NCI-H2171 (cell line): ENCODE measurements at places on chromosomes 7 and 10.

DNA sequence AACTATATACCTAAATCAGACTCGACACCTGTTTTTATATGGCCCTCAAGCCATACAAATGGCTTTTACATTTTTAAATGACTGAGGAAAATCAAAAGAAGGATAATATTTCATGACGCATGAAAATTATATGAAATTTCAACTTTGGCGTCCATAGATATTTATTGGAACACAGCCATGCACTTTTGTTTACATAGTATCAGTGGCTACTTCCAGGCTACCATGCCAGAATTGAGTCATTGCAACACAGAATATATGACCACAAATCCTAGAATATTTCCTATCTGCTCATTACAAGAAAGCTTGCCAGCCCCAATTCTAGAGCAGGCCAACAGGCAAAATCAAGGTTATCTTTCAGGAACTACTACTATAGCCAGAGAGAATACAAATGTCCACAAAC, 29.3 kb downstream of the AFAP1L2 start:
- DNase-seq: no peak

- DNase-seq: no peak
These were observed 111.6 kb downstream of the VTI1A start for GRCh38 chr10:112558476-112559142.

DNA sequence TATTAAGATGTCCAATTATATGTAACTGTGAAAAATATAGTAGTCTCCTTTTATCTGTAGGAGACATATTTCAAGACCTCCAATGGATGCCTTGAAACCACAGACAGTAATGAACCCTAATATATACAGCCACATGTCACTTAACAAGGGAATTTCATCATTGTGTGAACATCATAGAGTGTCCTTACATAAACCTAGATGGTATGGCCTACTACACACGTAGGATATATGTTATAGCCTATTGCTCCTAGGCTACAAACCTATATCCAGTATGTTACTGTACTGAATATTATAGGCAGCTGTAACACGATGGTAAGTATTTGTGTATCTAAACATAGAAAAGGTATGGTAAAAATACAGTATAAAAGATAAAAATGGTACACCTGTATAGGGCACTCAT, 32.4 kb downstream of the MTPN start:
- DNase-seq: no peak

DNA sequence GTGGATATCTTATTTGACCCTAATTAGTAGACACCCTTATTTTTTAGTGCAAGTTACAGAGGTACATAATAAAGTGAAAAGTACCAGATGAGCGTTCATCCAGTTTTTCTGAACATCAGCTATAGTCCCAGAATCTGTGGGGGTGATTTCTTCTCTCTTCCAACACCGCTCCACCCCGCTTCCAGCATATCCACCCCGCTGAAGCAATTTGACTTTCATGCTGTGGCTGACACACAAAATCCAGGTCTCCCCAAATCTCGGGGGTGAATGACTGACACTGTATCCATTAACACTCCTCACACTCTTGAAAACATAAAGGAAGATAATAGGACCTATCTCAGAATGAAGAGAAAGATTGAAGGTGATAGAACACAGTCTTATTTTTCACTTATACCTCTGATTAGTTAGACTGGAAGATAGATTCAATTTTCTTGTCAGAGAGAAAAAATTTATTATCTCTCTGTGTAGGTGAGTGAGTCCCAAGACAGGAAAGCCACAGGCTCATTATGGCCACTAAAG, 143.4 kb downstream of the ANLN start:
- DNase-seq: no peak

GRCh38 chr10:19043431-19043830, 5.2 kb upstream of the MALRD1 start:
- DNase-seq: no peak

- DNase-seq: no peak
These were observed 3.0 kb upstream of the SKIDA1 start for GRCh38 chr10:21528236-21529031.

DNA sequence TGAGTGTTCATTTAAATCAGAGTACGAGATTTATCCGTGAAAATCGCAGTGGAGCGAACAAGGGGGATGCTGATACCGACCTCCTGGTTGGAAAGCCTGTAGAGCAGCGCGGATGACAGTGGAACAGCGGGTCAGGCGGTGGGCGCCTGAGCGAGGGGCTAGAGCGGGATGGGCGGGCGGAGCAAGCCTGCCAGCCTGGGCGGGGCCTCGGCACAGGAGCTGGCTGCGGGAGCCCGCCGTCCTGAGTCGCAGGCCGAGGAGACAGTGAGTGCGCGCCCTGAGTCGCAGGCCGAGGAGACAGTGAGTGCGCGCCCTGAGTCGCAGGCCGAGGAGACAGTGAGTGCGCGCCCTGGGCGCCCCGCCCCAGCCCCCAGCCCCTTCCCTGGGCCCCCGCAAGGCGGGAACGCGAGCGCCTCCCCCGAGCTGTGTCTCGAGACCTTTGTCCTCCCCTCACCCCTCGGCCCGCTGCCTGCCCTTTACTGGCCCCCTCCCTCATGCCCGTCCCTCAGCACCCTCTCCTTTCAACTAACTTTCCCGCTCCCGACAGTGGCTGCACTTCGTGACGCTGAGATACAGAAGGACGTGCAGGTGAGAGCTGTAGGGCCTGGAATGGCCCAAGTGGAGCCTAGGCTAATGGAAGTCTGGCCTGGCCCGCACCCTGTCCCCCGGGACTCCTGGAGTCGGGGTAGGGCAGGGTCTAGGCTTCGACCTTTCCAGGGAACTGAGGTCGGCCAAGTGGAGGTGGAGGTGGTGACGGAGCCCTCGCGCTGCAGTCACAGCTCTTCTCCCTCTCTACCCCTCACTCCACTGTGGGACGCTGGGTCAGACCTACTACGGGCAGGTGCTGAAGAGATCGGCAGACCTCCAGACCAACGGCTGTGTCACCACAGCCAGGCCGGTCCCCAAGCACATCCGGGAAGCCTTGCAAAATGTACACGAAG, at the start of gene AS3MT:
Gene AS3MT, plus strand, starts transcription at position 213 of the 941 bp plus-strand sequence. Its CDS starts 123 bp downstream, at position 336.
- peak; percentile 44 for DNase-seq

- no peak for DNase-seq
These were observed 225.5 kb downstream of the SFMBT2 start for GRCh38 chr10:7185367-7185690.

DNA sequence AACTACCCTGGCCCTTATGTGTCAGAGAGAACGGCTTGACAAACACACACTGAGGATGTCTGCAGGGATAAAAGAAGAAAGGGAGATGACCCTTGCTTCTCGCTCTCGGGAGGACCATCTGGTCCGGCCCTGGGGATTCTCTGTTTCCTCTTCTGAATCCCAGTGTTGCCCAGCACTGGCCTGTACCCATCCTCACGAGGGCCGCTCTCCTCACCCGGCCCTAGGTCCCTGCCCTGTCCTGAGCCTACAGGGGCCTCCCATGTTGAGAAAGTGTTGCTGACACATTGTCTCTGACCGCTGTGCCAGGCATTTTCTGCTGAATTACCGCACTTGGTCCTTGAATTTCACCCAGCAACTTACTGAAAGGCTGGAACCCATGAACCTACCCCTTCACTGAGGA, 171.9 kb upstream of the LANCL2 start:
- DNase-seq: no peak

DNA sequence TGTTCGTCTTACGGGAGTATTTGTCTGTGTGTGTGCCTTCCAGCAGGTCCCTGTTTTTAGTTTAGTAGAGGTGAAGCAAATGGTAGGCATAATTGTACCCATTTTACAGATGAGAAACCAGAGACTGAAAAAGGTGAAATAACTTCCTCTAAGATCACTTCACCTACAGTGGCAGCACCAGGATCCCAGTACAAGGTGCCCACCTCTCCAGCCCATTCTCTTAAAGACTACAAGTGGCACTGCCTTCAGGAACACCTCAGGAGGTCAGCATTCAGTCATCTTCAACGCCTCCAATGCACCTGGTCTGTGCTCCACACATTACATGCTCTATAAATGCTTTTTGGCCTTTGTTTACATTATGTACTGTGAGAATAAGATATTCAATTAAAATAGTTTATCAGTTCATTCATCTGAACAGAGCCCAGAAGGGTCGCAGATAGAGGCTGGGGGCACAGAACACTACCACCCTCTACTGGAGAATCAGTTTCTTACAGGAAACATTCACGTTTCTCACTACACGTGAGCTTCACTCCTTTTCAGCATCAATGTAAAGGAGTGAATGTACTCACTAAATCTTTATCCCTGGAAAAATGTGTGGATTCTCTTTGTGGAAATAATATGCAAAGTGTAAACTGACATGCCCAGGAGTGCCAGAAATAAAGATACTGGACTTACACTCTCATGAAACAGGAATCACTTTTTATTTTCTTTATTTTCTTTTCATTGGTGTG, 45.5 kb upstream of the ABLIM1 start:
- DNase-seq: no peak

DNA sequence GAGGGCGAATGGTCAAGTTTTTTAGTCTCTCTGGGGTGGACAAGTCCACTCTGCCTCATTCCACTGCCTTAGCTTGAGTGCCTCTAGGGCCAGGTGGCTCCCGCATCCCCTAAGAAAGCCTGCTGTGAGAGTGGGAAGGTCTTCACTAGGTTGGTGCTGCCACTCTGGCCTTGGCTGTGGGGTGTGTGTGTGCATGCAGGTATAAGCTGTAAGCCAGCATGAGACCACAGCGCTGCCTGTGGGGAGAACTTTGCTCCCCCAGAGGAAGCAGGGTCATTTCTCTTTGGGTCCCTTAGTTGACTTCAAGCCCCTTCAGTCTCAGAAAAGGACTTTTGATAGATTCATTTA, 25.5 kb upstream of the PCBD1 start:
- DNase-seq: no peak

- DNase-seq: no peak
These were observed 106.9 kb downstream of the AOAH start for GRCh38 chr7:36617408-36617807.

DNA sequence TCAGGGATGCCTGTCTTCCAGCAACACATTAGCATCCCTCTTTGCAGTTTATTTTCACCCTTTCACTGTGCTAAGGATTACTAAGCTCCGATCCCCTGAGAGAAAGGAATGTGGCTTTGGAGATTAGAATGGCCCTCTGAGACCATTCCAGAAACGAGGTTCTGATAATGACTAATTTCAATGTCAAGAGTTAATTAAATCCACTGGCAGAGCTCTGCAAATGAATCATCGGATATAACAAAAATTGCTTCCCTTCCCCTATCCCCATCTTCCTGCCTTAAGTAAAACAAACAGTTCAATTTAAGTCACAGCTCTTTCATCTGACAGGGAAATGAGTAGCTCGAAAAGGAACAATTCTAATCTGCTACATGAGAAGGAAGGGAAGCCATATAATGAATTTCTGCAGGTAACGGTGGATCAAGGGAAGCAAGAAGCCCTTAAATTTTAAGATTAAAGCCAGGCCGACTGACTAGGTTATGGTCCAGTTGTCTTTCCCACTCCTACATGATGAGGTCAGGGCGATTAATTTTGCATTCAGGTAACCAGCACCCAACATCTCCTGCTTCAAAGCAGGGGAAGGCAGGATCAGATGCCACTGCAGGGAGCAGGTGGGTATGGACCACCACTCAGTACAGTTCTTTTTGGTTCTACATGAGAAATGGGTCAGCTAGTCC, 50.5 kb downstream of the MALSU1 start:
- no peak for DNase-seq

GRCh38 chr10:5897053-5897340, 7.0 kb downstream of the FBH1 start:
- no peak for DNase-seq

GRCh38 chr10:58743466-58744115, 230.9 kb downstream of the BICC1 start:
- no peak for DNase-seq

DNA sequence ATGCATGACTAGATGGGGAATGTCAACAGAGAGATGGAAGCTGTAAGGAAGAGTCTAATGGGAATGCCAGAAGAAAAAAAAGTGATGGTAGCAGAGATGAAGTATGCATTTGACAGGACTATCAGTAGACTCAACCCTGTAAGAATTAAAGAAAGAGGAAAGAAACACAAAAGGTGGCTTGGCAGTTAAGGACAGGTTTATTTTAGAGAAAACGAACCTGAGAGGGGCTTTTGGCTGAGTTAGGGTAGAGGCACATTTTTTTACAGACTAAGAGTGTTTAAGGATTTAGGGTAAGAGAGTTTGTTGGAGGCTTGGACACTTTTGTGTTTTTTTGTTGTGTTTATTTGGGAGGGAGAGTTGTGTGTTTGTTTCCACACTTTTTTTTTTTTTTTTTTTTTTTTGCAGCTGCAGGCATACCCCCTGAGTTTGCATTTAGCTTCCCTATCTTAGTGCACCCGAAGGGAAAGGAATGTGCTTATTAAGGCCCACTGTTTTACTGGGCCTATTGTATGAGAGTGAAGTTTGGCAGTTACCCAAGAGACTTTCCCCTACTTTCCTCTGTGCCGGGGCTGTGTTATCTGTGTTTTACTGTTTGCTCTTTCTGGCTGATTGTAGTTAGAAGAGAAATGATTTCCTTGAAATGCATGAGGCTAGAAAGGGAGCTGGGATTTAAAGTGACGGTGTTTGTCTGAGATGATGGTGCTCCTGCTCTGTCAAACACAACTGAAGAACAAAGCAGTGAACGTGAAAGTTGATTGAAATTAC, 32.0 kb downstream of the NPVF start:
- DNase-seq: no peak

DNA sequence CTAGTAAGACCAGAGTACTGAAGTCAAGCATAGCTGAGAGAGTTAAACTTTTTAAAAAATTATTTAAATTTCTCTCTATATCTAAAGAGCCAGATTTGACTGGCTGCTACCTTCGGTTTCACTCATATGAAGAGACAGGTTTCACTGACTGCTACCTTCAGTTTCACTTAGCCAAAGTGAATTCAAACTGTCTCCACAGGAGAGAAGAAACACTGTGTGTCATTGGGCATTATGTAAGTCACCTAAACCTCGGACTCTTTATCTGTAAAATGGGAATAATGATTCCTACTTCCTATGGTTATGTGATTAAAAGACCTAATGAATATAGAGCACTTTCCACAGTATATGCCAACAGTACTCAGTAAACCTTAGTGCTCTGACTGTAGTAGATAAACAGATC, 41.6 kb upstream of the MET start:
- DNase-seq: no peak

DNA sequence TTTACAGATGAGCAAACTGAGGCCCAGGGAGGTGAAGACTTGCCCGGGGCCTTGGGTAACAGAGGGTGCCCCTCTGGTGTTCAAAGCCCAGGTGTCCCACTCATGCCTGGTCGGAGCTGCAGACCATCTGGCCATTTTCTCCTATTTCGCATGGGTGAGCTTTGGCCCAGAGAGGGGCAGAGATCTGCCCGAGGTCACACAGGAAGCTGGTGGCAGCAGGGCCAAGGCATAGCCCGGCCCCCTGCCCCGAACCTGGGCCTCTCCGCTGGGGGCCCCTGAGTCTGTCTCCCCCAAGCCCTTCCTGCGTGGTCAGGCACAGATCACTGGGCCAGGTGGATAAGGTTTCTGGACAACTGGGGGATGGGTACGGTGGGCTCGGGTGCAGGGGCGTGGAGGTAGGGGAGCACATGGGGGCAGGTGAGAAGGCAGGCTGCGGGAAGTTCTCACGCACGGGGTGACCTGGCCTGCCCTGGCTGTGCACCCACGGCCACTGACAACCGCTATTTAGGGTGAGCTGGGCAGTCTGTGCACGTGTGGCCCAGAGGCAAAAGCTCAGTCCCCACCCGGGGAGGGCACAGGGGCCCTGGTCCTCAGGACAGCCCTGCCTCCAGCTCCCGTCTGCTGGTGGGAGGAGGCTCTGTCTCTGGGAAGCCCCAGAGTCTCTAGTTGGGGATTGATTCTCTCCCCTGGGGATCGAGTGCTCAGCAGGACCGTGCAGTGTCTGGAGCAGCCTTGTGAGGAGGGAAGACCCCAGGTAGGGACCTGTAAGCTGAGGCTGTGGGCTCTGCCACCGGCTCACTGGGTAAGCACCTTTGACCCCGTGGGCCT, 68.6 kb downstream of the UNCX start:
- no peak for DNase-seq
